ENCODE measurements at places on chromosomes 2 and 18.

- no peak for DNase-seq
These were observed 109.1 kb downstream of the SMAD2 start for GRCh38 chr18:47821314-47821713.

GRCh38 chr2:238100049-238100820, at the start of gene ESPNL:
ESPNL (plus strand) TSS chr2:238100340; CDS start chr2:238100420, 80 bp downstream.
- DNase-seq, result peak; percentile 84

GRCh38 chr2:3277050-3277747, 100.4 kb downstream of the EIPR1 start:
- DNase-seq, result no peak

DNA sequence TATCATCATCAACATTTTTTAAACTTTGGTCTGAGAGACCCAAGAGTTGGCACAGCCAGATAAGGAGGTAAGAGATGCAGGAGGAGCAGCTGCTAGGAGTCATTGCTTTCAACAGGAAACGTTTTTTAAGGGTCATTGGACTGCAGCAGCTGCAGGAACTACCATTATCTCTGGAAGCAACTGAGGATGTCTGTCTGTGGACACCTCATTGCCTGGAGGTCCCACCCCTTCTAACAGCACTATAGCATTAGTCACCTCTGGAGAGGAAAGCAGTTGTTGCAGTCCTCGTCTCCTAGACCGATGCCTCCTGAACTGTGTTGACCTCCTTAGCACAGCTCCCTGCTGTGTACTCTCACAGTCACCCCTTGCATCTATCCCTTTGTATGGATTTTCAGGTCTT, 21.5 kb upstream of the FSHR start:
- DNase-seq, result no peak

DNA sequence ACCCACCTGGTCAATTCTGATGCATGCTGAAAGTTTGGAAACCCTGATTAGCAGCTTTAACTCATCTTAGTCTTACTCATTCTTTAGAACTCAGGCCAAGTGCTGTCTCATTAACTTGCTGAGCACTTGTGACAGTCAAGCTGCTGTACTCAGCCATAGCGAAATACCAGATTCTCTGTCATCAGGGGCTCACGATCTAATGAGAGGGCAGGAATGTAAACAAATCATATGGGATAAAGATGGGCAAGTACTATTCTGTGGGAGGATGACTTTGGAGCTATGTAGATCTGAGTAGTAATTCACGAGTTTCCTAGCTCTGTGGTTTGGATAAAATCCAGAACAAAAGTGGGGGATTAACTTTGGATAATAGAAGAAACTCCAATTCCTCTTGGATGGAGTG, 376.6 kb downstream of the HRH4 start:
- DNase-seq, result no peak

DNA sequence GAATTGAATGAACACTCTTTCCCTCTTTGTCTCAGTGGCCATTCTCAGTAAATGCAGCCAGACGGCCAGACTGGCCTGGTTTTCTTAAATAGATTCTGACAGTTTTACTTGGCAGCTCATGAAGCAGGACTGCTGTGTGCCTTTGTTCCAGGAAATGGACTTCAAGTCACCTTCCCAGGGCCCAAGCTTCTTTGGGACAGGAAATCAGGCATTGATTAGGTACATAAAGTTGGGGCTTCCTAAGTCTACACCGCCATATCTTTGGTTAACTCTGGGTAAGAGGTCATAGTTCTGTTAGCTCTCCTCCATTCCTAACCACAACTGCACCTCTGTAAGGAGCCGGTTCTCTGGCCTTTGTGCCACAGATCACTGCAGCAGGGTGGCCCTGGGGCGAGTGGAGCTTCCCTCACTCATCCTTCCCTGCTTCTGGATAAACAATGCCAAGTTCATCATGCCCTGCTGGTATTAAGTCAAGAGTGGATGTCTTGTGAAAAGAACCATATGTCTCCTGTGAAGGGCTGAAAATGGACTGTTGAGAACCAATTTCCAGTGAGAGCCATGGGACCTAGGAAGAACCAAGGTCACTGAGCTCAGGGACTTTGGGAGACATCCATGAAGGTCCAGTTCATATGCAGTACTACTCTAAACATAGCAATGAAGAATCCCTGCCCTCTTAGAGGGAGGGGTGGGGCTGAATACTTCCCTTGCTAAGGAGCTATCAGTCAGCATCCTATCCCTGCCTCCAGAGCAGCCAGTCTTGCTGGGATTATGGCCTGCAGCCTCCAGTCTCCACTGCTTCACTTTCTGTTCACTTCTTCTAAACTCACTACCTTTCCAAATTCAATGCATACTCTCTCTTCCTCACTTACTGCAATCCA, 122.6 kb upstream of the XPO1 start:
- DNase-seq, result no peak

DNA sequence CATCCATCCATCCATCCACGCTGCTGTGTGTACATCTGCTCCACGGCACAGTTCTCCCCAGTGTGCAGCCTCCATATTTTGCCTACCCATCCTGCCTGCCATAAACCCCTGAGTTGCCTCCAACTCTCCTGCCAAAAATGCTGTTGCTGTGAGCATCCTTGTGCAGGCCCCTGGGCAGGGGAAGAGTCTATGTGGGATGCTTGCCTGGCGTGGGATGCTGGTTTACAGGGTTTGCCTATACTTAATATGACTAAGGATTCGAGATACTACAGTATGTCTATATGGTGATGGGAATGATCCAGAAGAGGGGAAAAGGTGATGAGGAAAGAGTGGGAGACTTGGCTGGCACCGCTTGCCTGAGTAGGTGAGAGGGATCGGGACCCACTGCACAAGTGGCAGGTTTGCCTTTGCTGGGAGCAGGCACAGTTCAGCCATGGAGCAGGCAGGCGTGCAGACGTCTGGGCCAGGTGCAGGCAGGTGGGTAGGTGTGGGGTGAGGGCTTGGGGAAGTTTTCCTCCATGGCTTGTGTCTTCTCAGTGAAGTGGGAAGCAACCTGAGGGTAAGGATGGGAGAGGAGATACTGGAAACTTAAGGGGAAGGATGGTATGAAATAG, 30.2 kb upstream of the FAHD2A start:
- no peak for DNase-seq

GRCh38 chr2:146031158-146031557, 1511.2 kb upstream of the ZEB2 start:
- no peak for DNase-seq

GRCh38 chr18:59056706-59057492, 82.8 kb upstream of the SEC11C start:
- DNase-seq, result peak; percentile 65

DNA sequence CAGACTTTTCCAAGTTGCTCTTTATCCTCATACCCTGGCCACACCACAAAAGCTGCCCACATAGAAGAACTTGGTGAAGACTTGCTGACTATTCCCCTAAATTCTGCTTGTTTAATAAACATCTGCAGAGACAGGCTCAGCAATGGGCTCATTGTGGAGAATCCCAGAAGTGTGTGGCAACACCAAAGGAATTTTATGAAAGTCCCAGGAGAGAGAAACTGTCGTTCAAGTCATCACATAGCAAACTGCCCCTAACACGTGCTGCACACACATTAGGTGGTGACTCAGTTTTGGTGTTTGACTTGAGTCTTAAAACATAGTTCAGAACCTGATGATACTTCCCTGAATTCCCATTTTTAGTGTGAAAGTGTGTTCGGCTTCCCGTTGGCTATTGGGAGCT, 38.6 kb downstream of the CYP1B1 start:
- DNase-seq, result no peak

DNA sequence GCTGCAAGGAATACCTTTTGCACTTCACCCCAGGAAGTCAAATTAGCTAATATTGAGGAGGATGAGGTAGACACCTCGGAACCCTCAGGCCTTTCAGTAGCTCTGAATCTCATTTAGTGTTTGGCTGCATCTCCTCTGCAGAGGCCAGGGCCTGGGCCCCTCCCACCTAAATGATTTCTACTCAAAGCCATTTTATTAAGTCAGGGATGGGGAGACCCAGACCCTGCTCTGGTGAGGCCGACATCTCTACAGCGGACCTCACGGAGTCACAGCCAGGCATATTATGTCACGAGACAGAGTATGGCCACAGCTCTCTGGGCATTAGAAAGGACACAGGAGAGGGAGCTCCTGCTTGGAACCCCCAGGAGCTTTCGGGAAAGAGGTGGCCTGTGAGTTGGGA, 305.5 kb downstream of the ALK start:
- DNase-seq, result no peak

Measured in NCI-H510A (cell line).